Thymus (tissue), 14 donors: ENCODE measurements at places on chromosomes 1 and 21. TPM values are rescaled to one million over a fixed set of nuclear protein-coding genes. Genes with fewer than 3 reads are reported as not detected.

The AVPR1B gene
- polyA plus RNA-seq, result 0.23 TPM

DNA sequence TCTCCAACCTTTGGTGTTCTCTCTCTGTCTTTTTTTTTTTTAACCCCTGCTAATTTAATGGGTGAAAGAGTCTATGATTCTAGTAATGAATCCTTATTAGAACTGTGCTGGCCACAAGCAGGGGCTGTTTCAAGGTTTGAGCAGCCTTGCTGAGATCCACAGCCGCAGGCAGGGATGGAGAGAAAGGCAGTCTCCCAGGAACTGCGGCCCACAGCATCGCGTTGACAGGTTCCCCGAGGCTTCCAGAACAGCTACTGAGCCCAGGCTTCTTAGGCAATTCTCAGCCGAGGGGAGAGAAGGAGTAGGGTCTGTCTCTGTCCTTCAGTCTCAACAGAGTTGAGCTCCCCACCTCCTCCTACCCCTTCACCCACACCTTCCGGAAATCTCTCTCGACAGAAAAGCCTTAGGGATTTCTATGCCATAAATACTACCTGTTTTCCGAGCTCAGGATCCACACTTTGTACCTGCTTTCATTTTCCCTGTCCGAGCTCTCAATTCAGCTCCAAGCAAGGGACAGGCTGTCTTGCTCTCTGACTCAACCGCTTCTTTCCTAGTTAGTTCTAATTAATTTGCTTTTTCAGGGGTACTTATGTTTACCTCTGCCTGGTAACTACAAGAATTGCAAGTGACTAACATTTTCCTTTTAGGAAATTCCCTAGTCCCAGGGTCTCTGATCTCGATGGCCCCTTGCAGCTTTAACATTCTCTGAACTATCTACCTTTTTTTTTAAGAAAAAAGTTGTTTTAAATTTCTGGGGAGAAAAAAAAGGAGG, 6.7 kb upstream of the CASZ1 start:
- no peak overlapping the region for H3K4me3 ChIP-seq
- H3K27ac ChIP-seq, result no peak overlapping the region
- no peaks in the 10 kb centered on the region for H3K36me3 ChIP-seq

The OR2L13 gene
- 0.05 TPM for polyA plus RNA-seq

DNA sequence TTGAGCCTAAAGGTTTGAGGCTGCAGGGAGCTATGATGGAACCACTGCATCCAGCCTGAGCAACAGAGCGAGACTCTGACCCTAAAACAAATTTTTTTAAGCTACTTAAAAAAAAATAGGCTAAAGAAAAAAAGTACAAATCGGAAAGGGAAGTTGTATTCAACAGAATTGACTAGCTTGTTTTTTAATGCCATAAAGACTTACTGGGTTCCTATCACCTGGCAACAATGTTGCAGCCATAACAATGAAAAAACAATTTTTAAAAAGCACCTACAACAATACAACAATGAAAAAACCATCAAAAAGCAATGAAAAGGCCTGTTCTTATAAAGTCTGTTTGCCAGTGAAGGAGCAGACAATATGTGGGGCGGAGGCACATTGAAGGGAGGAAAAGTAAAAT, 20.1 kb upstream of the PIGK start:
- H3K36me3 ChIP-seq, result no peaks in the 10 kb centered on the region
- H3K27me3 ChIP-seq, result no peaks in the 10 kb centered on the region
- no peak overlapping the region for H3K27ac ChIP-seq

DNA sequence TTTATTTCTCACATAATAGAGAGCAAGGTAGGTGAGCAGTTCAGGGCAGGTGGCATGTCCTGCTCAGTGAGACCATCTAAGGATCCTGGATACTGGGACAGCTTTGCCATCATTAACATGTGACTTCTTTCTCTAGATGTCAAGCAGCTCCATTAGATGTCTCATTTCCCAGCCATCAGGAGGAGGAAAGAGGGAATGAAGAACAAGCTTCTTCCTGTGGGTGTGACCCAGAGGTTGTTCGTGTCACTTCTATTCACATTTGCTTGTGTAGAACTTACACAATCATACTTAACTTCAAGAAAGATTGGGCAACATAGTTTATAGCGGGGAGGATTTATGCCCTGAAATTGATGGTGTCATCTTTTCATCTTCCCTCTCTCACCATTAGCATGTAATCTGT, 169.2 kb upstream of the B3GALT2 start:
- no peak overlapping the region for H3K4me3 ChIP-seq
- H3K27ac ChIP-seq, result no peak overlapping the region
- no peaks in the 10 kb centered on the region for H3K36me3 ChIP-seq
- H3K4me1 ChIP-seq, result no peaks in the 10 kb centered on the region
- H3K27me3 ChIP-seq, result no peaks in the 10 kb centered on the region
- DNase-seq, result no peak

DNA sequence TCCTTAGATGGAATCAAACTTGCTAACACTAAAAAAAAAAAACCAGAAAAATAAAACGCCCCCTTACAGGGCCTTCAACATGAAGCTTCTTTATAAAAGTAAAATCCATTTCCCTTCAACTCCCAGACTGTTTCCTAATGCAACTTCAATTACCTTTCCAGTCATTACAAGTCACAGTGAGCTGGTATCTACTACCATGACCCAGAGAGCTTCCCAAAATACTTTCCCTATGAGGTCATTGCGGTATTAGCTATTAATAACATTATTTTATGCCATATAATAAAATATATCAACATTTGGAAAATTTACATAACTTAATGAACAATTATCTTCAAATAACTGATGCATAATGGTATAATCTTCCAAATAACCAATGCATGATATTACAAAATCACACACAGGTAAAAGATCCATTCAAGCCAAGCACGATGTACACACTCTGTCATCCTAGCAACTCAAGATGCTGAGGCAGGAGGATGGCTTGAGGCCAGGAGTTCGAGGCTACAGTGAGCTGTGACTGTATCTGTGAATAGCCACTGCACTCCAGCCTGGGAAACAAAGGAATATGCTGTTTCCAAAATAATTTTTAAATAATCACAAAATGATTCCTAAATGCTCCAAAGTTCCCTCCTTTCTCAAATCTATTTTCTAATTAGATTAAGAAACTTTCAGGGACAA, 24.1 kb downstream of the EIF4G3 start:
- H3K4me1 ChIP-seq, result no peaks in the 10 kb centered on the region
- no peaks in the 10 kb centered on the region for H3K27me3 ChIP-seq
- no peak for DNase-seq
- peaks cover 4% of the 10 kb centered on the region for H3K36me3 ChIP-seq
- no peak overlapping the region for H3K4me3 ChIP-seq

The UHMK1 gene
- polyA plus RNA-seq, result 26.8 TPM

- H3K36me3 ChIP-seq, result no peaks in the 10 kb centered on the region
- H3K4me3 ChIP-seq, result no peak overlapping the region
- no peak overlapping the region for H3K27ac ChIP-seq
- DNase-seq, result no peak
- H3K4me1 ChIP-seq, result no peaks in the 10 kb centered on the region
- no peaks in the 10 kb centered on the region for H3K27me3 ChIP-seq
These were observed 75.7 kb downstream of the PTPN14 start for GRCh38 chr1:214475746-214476145.

DNA sequence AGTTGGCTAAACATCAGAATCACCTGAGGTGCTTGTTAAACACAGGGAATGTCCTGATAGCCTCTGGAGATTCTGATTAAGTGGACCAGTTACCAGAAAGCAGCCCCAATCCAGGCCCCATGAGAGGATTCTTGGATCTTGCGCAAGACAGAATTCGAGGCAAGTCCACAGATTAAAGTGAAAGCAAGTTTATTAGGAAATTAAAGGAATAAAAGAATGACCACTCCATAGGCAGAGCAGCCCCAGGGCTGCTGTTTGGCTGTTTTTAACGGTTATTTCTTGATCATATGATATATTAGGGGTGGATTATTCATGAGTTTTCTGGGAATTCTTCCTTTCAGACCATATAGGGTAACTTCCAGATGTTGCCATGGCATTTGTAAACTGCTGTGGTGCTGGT, 176.2 kb downstream of the ROR1 start:
- DNase-seq, result no peak
- no peak overlapping the region for H3K4me3 ChIP-seq
- no peaks in the 10 kb centered on the region for H3K36me3 ChIP-seq
- H3K27me3 ChIP-seq, result no peaks in the 10 kb centered on the region
- peaks cover 12% of the 10 kb centered on the region for H3K4me1 ChIP-seq

GRCh38 chr21:45892156-45892915, 89.2 kb upstream of the COL6A1 start:
- no peaks in the 10 kb centered on the region for H3K36me3 ChIP-seq
- no peak overlapping the region for H3K27ac ChIP-seq
- DNase-seq, result no peak
- H3K4me3 ChIP-seq, result no peak overlapping the region
- peaks cover 37% of the 10 kb centered on the region for H3K4me1 ChIP-seq
- no peaks in the 10 kb centered on the region for H3K27me3 ChIP-seq
